ENCODE measurements at places on chromosomes 12 and 14.

DNA sequence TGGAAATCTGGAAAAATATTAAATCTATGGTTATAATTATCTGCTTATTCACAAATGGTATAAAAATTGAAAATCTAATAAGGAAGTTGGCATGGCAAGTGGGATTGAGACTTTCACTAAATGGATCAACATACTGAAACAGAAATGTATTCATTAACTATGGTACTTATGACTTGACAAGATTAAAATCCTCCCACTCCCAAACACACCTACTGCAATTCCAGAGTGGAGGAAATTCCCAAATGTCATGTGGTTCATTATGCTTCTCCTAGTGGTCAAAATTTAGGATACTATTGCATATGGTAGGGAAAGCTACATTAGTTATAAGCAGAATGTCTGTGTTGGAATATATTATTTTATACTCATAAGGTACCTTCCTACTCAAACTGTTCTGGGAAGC, 265.3 kb upstream of the PRICKLE1 start:
- no peak for DNase-seq

DNA sequence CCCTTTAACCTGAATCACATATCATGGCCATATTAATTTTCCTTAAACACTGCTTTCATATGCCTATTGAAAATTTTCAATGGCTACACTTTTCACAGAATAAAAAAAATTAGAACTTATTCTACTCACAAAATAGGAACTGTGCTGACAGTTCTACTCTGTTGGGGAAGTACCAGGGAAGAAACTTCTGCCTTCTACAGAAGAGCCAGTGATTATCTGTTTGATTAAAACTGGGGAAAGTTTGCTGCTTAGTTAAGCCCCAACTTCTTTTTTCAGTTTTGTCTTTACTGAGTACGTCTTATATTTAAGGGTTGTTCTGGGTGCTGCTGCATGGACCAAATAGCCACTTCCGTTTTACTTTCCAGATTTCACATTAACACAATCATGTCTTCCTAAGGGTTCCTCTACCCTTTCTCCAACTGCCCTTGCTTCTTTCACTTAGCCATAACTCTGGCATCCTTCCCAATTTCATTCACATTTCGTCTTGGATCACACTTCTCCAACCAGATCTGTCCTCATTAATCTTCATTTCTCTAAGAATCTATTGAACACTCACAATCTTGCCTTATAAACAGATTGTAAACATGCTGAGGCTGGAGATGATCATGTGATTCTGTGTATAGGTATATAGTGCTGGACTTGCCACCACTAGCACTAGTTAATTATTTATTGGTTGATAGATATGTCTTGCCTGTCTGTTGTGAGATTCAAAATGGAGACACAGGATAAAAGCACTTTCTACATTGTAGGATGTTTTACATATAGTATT, 1.9 kb upstream of the SEL1L start:
- no peak for DNase-seq

DNA sequence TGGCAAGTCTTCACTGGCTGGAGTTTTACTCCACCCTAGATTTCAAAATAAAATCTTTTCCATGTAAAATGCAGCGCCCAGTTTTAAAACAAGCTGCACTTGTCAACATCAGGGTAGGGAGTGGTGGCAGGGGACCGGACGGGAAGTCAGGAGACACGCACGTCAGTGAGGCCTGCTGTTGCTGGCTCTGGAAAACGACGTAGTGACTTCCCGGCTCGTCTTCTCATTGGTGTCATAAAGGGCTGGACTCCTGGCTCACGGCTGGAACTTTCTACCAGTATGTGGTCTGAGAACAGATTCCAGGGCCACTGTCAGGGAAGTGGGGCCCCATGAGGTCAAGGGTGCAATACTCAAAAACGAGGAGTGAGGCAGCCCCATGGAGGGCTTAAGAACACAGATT, 64.2 kb upstream of the FOXN3 start:
- no peak for DNase-seq

DNA sequence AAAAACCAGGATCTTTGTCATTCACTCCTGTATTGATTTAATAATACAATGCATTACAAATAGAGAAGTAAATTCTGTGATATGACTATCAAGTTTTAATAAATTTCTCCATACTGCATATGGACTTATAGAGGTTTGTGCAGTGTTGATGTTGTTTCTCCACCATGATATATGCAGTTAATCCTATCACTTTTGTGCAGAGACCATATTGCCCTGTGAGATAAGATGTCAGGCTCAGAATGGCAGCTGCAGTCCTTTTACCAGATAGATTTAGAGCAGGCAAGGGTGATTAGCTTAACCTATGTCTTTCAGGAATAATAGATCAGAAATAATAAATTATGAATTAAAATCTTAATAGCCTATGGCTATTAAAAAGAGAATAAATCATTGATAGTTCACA, 38.6 kb upstream of the KCNJ8 start:
- DNase-seq = no peak

GRCh38 chr12:10661338-10661737, 12.5 kb downstream of the STYK1 start:
- peak; percentile 40 for DNase-seq

GRCh38 chr14:70666361-70666686, 24.6 kb downstream of the TTC9 start:
- no peak for DNase-seq

DNA sequence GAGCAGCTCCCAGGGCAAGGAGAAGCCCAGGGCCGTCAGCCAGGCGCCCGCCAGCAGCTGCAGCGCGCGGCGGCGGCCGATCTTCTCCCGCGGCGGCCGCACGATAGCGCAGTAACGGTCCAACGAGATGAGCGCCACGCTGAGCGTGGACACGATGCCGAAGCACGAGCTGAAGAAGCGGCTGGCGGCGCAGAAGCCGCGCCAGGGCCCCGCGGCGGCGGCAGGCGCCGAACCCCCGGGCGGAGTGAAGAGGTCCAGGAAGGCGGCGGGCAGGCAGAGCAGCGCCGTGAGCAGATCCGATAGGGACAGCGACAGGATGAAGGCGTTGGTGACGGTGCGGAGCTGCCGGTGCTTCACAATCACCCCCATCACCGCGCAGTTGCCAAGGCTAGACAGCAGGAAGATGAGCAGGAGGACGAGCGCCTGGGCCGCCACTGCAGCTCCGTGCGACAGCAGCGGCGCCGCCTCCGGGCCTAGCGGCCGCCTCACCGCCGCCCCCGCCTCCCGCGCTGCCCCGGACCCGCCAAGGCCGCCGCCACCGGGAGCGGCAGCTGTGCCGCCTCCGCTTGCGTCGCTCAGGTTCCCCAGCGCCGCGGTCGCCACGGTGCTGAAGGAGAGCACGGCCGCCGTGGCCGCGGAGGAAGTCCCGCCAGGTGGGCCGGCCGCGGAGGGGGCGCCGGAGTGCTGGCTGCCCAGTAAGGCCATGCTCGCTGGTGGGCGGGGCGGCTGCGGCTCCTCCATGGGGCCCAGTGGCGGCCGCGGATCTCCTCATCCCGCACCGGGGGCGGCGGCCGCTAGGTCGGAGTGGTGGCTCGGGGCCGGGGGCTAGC, 479 bp downstream of the GPR135 start:
- no peak for DNase-seq

GRCh38 chr12:119990382-119990874, 1.4 kb downstream of the BICDL1 start:
- peak; percentile 19 for DNase-seq

- no peak for DNase-seq
These were observed 938.4 kb upstream of the ATXN7L3B start for GRCh38 chr12:73599268-73599667.
